ENCODE measurements at places on chromosomes 2 and 18.

DNA sequence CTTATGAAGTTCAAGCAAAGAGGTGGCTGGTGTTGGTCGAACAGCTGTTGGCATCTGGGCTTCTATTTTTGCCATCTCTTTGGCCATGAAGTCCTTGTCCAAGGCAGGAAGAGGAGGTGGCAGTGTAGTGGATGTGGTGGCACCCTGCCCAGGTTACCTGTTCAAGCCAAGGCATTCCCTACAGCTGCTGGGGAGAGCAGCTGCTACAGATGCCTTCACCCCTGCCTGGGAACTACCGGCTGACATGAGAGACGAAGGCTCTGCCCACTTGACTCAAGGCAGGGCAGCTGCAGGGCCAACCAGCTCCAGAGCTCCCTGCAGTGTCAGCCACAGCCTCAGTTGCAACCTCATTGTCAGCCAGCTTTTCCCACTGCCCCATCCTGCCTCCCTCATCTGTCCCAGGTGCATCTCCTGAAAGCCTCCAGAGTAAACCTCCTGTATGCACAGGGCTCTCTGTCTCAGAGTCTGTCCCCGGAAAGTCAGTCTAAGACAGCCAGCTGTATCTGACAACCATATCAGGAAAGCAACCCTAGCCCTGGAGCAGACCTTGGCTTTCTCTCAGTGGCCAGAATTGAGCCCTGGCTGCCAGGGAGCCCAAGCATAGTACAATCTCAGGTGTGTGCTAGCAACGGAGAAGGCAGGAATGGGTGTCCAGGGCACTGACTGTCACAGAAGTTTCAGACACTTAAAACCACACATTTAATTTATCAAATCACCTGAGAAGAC, 115.9 kb downstream of the RPIA start:
- no peak for DNase-seq

GRCh38 chr2:159073256-159073655, 104.8 kb downstream of the TANC1 start:
- DNase-seq: no peak

GRCh38 chr18:21179590-21180220, 62.3 kb upstream of the GREB1L start:
- DNase-seq: peak; percentile 55

DNA sequence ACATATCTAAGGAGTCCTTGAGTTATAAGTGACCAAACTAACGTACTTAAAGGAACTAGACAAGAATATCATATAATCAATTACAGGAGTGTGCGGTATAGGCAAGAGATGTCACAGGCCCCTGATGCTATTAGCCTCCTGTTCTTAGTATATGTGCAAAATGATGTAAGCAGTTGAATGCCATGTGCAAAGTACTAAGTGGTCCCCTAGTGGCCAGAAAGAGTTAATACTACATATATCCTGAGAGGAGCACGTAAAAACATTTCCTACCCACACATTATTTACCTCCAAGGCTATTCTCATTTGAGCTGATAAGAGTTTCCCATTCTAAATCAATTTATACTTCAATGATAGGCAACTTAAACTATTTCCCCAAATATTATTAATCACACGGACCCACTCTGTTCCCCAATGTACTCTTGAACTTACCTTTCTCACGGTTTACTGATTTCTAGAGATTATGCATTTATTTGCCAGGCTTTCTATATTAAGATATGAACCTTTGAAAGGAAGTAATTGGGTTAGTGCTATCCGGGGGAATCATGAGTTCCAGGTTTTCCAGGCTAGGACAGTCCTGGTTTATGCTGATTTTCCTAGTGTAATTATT, 158.0 kb upstream of the KLHL14 start:
- DNase-seq: no peak

DNA sequence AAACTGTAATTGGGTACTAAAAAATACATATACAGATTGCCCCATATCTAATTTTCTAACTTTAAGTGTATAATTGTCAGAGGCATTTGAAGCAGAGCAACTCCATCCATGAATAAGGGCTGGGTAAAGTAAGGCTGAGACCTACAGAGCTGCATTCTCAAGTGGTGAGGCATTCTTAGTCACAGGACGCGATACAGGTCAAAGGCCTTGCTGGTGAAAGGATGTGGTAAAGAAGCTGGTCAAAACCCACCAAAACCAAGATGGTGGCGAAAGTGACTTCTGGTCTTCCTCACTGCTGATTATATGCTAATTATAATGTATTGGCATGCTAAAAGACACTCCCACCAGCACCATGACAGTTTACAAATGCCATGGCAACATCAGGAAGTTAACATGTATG, 50.0 kb downstream of the SLC8A1 start:
- no peak for DNase-seq

DNA sequence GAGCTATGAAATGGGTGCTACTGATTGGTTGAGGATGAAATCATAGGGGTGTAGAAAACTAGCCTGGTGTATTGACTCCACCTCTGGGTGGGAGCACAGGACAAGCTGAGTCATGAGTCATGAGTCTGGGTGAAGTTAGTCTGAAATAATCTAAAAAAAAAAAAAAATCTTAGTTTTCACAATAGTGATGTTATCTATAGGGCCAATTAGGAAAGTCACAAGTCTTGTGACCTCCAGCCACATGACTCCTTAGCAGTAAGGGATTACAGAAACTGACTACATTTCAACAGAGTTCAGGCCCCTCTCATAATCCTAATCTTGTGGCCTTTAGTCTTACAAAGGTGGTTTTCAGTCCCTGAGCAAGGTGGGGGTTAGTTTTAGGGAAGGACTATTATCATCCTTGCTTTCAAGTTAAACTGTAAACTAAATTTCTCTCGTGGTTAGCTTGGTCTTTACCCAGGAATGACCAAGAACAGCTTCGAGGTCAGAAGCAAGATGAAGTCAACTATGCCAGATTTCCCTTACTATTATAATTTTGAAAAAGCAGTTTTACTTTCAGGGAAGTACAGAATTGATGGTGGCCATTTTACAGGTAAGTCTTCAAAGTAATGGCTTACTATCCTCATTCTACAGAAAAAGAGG, 338.0 kb upstream of the GYPC start:
- no peak for DNase-seq

- DNase-seq: no peak
Measured at GRCh38 chr2:26692897-26693849, 651 bp downstream of the KCNK3 start.

DNA sequence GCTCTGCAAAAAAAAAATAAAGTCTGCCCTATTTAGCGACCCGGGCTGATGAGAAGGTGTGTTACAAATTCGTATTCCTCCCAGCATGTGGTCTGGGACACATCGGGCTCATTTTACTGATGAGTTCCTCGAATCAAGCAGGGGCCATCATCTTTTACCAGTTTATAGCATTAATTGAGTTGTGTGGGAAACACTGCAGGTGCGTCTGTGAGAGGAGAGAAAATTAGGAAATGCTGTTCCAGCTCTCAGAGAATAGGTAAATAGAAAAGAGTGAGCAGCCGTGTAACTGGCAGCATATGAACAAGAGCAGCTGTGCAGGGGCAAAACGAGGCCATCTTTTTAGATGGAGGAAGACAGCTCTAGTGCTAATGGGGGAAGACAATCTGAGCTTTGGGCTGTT, 216.7 kb downstream of the SETBP1 start:
- DNase-seq: no peak

DNA sequence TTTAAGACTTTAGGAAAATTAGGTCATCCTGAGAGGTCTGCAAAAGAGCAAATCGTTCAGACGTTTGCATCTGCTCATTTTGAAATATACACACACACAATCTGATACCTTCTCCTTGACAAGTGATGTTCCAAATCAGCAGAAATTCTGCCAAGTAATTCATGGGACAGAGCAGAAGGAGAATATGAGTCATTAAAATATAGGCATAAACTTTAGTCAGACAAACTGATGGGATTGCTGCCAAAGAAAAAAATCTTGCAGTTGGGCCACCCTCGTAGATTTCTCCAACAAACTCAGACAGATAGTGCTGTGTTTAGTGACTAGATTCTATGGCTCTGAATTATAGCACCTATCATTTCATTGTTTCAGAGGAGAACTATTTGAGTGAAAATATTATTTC, 336.3 kb downstream of the NYAP2 start:
- no peak for DNase-seq
